ENCODE measurements at places on chromosomes 5 and 9.

- DNase-seq, result peak; percentile 12
Observed at GRCh38 chr5:61020415-61020814, 75.4 kb downstream of the NDUFAF2 start.

DNA sequence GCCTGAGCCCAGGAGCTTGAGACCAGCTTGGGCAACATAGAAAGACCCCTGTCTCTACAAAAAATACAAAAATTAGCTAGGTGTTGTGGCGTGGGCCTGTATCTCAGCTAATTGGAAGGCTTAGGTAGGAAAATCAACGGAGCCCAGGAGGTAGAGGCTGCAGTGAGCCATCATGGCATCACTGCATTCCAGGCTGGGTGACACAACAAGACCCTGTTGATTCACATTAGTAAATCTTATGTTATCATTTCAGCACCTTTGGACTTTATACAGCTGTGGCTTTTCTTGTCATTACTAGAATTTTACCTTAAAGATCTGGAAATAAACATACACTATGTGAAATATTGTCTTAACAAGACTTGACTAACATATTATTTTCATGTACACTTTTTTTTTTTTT is 185.0 kb downstream of the ZNF608 start:
- no peak for DNase-seq

DNA sequence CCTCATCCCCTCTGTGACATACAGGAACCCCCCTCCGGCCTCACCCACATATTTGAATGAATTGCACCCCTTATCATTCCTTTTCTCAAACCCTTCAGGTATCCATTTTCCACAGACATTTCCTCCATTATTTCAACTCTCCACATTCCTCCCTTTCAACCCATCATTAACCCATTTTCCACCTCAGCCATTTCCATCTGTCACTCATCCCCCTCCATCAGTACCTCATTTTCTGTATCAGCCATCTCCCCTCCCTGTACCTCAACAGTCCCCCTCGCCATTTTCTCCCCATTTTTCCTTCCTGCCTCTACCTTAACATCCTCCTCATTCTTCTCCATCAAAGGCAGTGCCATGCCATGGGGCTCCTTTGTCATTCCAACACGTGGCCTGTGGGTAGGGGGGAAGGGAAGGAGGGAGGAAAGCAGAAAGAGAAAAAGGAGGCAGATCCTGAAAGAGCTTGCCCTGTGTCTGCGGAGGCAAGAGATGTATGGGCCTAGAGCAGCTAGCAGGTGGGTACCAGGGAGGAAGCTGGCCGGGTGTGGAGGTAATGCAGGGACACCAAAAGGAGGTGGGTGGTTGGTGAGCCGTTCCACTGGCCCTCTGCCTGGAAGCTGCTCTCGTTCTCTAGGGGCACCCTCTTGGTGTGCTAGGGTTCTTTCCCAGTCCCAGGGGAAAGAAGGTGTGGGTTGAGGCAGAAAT is 1.5 kb downstream of the DNAJB5 start:
- no peak for DNase-seq

DNA sequence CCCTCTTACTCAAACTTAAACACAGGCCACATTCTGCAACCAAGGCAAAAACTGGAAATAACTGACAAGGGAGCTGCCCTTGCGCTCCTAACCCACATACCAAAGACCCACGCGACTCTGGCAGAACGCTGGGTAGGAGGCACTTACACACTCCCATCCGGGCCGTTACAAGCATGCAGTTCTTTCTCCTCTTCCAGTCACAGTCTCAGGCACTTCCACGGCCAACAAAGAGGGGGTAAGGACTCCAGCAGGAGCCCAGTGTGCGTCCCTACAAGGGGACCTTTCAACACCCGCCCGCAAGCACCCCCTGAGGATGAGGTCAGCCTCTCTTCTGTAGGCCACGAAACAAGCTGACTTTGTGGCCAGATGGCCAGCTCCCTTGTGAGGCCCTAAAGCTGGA is 57.4 kb downstream of the SERINC5 start:
- DNase-seq, result no peak

DNA sequence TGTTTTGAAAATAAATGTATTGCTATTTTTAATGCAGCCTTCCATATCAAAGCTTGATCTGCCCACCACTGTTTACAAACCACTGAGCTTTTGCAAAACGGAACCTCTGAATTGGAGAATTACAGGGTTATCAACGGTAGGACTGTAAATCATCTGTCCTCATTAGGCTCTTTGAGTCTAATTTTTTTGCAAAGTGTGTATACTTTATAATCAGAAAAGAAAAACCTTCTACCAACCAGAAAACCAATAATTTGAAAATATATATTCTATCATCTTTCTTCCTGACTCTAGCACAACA is 6.8 kb upstream of the SLC2A8 start:
- no peak for DNase-seq

Data from astrocyte (in vitro differentiated cells and primary cell).